A673 (cell line): ENCODE measurements at places on chromosomes 12 and 14. TPM values are rescaled to one million over a fixed set of nuclear protein-coding genes. Genes with fewer than 3 reads are reported as not detected.

The KRT75 gene
- not detected in 2 replicates for total RNA-seq

DNA sequence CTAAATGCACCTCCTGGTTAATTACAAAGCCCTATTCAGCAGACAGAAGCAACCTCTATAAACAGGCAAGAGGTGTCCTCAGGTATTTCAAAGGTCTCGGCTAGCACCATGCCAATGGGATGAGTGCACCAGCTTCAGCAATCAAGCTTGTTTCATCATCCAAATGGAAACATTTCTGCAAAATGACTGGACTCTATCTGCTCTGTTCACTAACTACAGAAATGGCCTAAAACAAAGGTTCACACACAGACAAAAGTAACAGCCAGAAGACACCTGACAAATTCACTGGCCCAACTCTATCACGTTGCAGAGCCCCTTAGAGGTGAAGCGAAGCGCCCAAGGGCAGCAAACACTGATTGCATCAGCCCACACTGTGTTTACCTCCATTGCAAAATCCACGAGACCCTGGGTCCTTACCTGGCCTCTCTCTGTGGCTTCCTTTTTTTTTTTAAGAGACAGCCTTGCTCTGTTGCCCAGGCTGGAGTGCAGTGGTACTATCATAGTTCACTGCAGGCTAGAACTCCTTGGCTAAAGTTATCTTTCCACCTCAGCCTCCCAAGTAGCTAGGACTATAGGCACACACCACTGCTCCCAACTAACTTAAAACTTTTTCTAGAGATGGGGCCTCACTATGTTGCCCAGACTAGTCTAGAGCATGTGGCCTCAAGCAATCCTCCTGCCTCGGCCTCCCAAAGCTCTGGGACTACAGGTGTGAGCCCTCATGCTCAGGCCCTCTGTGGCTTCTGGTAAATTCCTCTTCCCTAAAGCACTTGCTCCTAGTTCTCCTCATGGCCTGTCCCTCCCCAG is 8.5 kb upstream of the SYNE3 start:
- DNase-seq: no peak

DNA sequence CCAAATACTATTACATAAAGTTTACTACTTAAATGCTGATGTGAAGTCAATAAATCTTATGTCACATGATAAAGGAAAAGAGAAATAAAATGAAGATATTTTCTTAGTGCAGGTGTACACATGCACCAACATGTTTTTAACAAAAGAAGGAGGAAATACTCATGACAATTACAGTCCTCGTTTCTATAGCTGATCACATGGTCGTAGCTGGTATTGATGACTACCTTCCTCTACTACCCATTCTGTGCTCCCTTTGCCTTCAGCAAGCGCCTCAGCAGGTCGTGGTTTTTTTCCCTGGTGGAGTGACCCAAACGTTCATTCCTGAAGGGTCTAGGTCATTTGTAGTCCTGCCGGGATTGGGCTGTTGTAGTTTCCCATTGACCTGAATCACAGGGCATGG is 25.4 kb upstream of the SLC10A1 start:
- DNase-seq: no peak

The CRIP1 gene
- 42.4 and 47.7 TPM in 2 replicates for total RNA-seq
